Activated CD4-positive, alpha-beta T cell treated with anti-CD3 and anti-CD28 coated beads for 36 hours (primary cell): ENCODE measurements at places on chromosomes 7 and 10. TPM values are rescaled to one million over a fixed set of nuclear protein-coding genes. Genes with fewer than 3 reads are reported as not detected.

DNA sequence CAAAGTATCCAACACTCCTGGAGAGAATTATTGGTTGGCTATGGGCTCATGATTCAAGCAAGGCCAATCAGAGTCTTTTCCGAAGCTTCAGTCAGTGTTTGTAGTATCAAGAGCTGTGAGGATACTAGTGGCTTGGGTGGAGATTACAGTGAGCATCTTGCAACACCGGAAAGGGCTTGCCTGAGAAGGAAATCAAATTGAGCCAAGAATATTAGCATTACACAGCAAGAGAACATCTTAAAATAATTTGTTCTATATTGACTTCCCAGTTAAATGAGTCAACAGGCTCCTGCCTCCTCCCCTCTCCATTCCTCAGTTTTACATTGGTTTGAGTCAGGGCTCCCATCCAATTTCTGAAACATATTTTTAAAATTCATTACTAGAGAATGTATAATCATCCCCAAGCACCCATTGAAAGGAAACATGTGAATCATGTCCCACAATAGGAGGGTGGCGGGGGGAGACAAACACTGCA is 127.4 kb downstream of the ELAPOR2 start:
- peak; percentile 32 for DNase-seq

Gene FERD3L
- not detected for total RNA-seq

Gene METTL2B
- total RNA-seq, result 40.3 TPM

- peak; percentile 44 for DNase-seq
These were observed 41.2 kb upstream of the VCL start for GRCh38 chr10:73956476-73957359.

Gene IQUB
- 0.05 TPM for total RNA-seq

Gene MTERF1
- 16.9 TPM for total RNA-seq

DNA sequence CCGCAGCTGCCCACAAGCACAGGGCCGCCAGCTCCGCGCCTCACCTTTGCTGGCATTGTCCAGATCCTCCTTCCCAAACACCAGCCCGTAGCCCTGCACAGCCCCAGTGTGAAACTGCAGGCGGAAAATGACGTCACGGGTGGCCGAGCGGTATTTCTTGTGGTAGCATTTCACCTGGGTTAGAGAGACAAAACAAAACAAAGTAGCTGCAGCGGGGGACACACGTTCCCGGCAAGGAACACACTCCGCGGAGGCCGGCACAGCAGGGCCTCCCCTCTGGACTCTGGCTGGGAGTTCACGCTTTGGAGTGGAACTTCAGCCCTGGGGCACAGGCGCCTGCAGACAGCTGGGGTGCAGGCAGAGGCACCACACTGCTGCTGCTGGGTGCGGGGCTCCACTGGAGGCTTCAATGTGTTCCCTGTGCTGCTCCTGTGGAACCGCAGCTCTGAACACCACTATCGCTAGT is 181.1 kb downstream of the TNS3 start:
- no peak for DNase-seq

DNA sequence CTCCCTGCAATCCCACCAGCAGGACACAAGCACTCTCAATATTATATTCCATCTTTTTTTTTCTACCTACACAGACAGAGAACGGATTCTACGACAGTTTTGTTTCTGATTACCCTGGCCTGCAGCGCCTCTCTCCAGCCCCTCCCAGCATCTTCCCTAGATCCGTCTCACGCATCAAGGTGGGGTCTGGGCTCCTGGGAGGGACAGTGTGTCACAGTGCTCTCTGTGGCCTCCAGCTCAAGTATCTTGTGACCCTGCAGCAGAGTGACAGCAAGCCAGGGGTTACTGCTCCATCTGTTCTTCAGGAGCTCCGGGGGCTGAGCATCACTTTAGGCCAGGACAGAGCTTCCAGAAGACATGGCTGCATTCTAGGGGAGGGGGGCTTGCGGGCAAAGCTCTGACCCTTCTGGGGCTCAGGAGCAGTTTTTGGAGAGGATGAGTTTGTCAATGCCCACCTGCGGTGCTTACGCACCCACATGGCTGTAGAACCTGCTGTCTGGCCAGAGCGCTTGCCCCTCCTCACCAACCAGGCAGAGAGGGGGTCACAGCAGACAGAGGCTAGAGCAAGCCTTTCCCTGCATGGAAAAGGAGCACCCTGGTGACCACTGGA is 22.6 kb downstream of the MYO1G start:
- DNase-seq, result peak; percentile 11

GRCh38 chr7:107180378-107180777 is 11.6 kb downstream of the HBP1 start:
- peak; percentile 87 for DNase-seq

DNA sequence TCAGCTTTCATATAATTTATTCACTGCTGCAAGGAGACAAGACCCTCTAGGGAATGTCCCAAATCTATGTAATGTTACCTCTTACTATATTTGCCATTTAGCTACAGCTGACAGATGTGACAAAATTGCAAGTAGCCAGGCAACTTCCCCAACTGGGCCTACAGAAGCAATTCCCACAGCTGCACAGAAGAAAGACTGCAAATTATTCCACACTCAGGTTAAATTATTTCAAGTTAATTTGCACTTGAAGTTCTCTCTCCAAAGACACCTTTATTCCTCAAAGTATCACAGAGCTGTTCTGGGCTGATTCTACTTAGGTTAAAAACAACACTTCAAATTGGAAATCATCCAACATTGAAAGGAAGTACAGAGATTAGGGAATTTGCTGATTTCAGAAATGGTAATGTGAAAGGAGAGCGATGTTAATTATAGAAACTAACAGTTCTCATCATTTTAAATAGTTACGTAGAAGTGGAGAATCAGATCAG is 133.6 kb downstream of the THSD7A start:
- no peak for DNase-seq

Gene ZNF485
- total RNA-seq, result 6.9 TPM

- DNase-seq, result no peak
These were observed 10.2 kb upstream of the SDHAF3 start for GRCh38 chr7:97107192-97107800.

GRCh38 chr7:131057794-131058070 is 269.9 kb upstream of the MKLN1 start:
- peak; percentile 60 for DNase-seq

Gene NUTM2B
- total RNA-seq, result not detected

GRCh38 chr10:31730776-31731175 is 197.9 kb downstream of the ARHGAP12 start:
- no peak for DNase-seq

Gene TAS2R3
- total RNA-seq, result 1.1 TPM

GRCh38 chr7:90250601-90251303 is 5.8 kb downstream of the CFAP69 start:
- DNase-seq, result no peak

DNA sequence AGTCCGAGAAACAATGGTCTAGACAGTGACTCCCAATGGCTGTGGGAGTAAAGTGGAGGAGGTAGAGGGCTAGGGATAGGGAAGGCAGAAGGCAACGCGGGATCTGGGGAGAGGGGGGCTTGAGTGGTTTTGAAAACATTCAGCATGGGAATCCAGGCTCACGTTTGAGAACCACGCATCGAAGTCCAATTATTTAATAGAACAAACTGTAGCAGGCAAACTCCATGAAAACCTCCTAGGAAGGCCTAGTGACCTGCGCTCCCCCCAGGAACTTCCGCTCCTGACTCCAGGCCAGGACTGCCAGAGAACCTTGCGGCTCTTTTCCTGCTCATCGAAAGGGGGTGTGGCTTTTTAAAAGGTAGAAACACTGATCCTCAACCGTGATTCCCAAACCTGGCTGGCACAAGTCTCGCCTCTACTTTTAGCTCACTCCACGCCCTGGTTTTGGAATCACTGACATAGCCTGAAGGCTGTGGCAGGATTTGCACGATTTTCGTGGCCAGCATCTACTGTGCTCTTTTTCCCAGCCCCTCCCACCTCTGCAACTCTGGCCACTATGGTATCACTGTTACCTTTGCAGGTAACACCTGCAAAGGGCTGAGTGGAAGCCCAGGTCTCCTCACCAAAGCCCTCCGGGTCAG is 43.4 kb downstream of the MYOF start:
- no peak for DNase-seq

DNA sequence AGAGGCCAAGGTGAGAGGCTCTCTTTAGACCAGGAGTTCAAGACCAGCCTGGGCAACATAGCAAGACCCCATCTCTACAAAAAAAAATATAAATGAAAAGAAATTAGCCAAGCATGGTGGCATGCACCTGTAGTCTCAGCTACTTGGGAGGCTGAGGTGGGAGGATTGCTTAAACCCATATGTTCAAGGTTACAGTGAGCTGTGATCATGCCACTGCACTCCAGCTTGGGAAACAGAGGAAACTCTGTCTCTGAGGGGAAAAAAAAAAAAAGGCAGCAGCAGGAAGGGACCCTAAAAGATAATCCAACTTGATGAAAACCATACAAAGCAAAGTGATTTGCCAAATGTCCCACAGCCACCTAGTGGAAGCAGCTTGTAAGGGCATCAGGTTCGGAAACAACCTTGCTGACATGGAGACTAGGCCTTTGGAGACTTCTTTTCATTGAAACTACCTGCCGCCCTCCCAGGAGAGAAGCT is 15.6 kb upstream of the PBLD start:
- peak; percentile 63 for DNase-seq

Gene GHRHR
- not detected for total RNA-seq

DNA sequence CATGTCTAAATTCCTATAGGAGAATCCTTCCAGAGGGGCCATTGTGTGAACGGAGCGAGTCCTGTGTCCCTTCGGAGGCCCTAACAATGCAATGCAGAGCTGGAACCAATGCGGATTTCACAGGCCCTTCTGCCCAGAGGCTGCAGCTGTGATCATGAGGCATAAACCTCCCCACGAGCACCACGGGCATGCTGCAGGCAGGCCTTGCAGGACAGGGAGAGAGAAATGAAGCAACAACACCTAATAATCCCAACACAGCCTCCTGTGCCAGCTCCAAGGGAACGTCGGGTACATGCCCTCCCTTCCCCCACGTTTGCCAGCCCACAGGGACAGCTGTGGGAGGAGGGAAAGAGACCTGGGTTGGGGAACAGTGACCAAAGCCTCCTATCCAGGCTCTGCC is 74.4 kb downstream of the TNS3 start:
- DNase-seq, result no peak

Gene FEZF1
- total RNA-seq, result not detected

Gene TEX36
- not detected for total RNA-seq

- DNase-seq, result peak; percentile 85
These were observed 9.9 kb downstream of the ZNF511 start for GRCh38 chr10:133318494-133319127.

- no peak for DNase-seq
These were observed 67.0 kb downstream of the PPP1R9A start for GRCh38 chr7:94974423-94974822.

DNA sequence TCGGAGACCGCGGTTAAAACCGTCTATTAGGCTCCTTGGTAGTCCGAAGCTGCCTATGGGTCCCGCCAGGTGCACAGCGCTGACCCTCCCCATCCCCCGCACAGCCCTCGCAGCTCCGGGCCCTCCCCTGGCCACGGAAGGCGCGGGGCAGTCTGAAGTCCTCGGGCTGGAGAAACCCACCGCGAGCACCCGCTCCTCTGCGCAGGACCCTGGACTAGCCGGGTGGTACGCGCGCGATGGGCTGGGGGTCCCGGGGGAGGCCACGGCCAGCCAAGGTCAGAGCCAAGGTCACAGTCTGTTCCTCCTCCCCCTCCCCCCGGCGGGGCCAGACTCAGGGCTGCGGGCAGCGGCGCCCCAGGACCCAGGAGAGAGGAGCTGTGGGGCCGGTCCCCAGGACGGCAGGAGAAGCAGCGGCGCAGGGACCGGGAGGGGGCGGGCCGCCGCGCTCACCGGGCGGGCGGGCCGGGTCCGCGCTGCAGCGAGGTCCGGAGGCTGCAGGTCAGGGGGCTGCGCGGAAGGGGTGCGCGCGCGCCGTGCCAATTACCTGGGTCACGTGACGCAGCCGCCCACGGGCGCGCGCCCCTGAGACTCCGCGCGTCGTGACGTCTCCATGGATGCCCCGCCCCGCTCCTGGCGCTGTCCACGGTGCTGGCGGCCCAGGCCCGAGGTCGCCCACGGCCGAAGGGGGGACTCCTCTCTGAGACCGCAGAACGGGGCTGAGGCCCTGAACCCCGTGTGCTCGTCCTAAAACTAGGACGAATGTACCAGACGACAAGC is at the start of gene OGDHL:
TSS of gene OGDHL (minus strand) at position 535 of the 777 bp plus-strand sequence. CDS start 3,731 bp downstream, outside the sequence.
- DNase-seq, result peak; percentile 78

Gene STEAP1
- total RNA-seq, result 0.69 TPM

Gene PCLO
- total RNA-seq, result not detected

GRCh38 chr10:2207246-2207922 is 470.1 kb upstream of the ADARB2 start:
- no peak for DNase-seq

Gene PVRIG
- total RNA-seq, result 27.7 TPM

DNA sequence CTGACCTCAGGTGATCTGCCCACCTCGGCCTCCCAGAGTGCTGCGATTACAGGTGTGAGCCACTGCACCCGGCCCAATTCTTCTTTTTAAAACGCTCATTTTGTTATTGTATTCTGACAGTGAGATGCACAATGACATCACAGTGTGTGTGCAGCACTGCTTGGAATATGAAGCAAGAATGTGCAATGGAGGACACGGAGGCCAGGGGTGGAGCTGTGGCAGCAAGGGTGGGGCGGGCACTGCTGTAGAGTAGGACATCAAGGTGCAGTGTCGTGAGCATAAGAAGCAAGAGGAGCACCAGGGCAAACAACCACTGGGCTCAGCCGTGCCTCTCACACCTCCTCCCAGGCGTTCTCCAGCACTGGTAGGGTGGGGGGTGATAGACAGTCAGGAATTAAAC is 26.8 kb upstream of the GRID1 start:
- no peak for DNase-seq

Gene POLR3A
- total RNA-seq, result 18.3 TPM

- DNase-seq, result no peak
These were observed 126.5 kb downstream of the ICA1 start for GRCh38 chr7:8135417-8135816.

- DNase-seq, result no peak
These were observed 28.7 kb downstream of the CSGALNACT2 start for GRCh38 chr10:43166880-43167497.

- DNase-seq, result peak; percentile 69
These were observed 510 bp downstream of the ZSWIM8 start for GRCh38 chr10:73785721-73786511.
